ENCODE measurements at places on chromosomes 5 and 9. TPM values are rescaled to one million over a fixed set of nuclear protein-coding genes. Genes with fewer than 3 reads are reported as not detected.

Gene PCDHB16
- 1.8 TPM for total RNA-seq

Gene SLC34A3
- not detected for total RNA-seq

Gene UIMC1
- total RNA-seq: 79.3 TPM

Gene GPR21
- not detected for total RNA-seq

Gene LCN6
- not detected for total RNA-seq

DNA sequence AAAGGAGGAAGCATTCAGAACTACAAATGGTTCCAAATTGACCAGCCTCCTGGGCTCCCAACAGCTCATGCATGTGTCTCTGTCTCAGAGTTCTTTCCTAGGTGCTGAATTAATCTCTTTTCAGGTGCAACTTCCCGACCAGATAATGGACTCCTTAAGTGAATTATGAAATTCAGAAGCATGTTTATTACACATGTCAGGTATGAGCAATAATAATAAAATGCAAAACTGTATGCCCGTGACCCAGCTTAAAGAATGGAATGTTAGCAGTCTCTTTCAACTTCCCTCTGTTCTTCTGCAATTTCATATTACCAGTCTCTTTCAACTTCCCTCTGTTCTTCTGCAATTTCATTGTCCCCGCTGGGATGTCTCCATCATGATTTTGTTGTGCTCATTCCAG is 60.4 kb downstream of the FBXL7 start:
- no peak overlapping the region for H3K27ac ChIP-seq
- peaks cover 6% of the 10 kb centered on the region for H3K4me1 ChIP-seq
- no peak for DNase-seq
- no peak overlapping the region for H3K4me3 ChIP-seq
- H3K27me3 ChIP-seq: no peaks in the 10 kb centered on the region

- no peaks in the 10 kb centered on the region for H3K27me3 ChIP-seq
- no peak overlapping the region for H3K27ac ChIP-seq
- H3K36me3 ChIP-seq: peaks cover 74% of the 10 kb centered on the region
- DNase-seq: peak; percentile 68
Observed at GRCh38 chr5:7876867-7877266, 7.9 kb downstream of the MTRR start.

GRCh38 chr9:91572811-91573210 is 149.2 kb upstream of the NFIL3 start:
- no peak for DNase-seq
- H3K4me1 ChIP-seq: peaks cover 13% of the 10 kb centered on the region
- no peaks in the 10 kb centered on the region for H3K36me3 ChIP-seq
- no peaks in the 10 kb centered on the region for H3K27me3 ChIP-seq
- H3K4me3 ChIP-seq: no peak overlapping the region

- no peaks in the 10 kb centered on the region for H3K4me1 ChIP-seq
- H3K4me3 ChIP-seq: no peak overlapping the region
- no peak for DNase-seq
- H3K27me3 ChIP-seq: no peaks in the 10 kb centered on the region
- H3K27ac ChIP-seq: no peak overlapping the region
- no peaks in the 10 kb centered on the region for H3K36me3 ChIP-seq
Observed at GRCh38 chr9:16595227-16595626, 275.2 kb downstream of the BNC2 start.

- no peak for DNase-seq
- no peak overlapping the region for H3K27ac ChIP-seq
- H3K4me3 ChIP-seq: no peak overlapping the region
- no peaks in the 10 kb centered on the region for H3K36me3 ChIP-seq
- H3K27me3 ChIP-seq: peaks cover 90% of the 10 kb centered on the region
Observed at GRCh38 chr5:154477382-154478223, 424 bp downstream of the HAND1 start.

DNA sequence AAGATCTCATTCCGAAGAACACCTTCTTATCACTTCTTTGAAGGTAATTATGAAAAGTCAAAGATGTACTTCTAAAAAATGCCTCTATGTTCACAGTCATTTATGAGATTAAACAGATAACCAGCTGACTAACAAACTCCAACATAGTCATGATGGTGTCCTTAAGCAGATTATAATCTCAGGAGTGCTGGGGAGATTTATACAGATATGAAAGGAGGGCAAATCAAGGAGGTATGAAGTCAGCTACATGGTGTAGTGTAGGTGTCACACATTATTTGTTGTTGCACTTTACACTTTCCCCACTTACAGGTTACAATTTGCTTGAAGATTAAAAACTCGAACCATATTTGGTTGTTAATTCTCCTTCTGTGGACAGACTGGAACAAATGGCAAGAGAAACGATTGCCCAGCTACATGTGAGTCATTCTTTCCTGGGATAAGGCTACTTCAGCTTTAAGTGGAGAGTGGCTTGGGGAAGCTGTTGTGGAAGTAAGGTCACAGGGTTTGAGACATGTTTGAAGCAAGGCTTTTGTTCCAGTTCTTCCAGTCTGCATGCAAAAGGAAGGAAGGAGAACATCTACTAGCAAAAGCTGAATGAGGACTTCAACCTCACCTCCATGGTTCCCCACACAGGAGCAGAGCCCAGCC is 320.1 kb downstream of the ADGRV1 start:
- no peak overlapping the region for H3K4me3 ChIP-seq
- no peaks in the 10 kb centered on the region for H3K27me3 ChIP-seq
- H3K4me1 ChIP-seq: peaks cover 6% of the 10 kb centered on the region
- no peak overlapping the region for H3K27ac ChIP-seq

DNA sequence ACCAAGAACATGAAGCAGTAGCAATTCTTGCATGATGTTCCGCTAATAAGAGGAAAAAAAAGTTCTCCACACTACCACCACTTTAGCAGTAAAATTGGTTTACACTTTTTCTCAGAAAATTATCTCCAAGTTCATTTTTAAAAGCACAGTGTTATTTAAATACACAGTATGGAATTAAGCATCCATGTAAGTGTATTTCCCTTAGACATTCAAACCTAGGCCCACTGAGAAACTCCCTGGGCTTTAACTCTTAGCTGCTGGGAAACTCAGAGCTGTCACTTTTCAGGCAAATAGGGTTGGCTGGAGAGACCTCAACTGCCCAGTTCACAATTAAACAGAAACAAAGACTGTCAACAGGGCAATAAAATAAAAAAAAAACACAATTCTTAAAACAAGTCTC is 2.7 kb downstream of the GNAQ start:
- H3K27me3 ChIP-seq: no peaks in the 10 kb centered on the region
- peak overlapping the region; percentile 39 for H3K27ac ChIP-seq
- no peaks in the 10 kb centered on the region for H3K36me3 ChIP-seq

GRCh38 chr5:157817387-157817702 is 41.6 kb downstream of the CLINT1 start:
- H3K4me1 ChIP-seq: peaks cover 19% of the 10 kb centered on the region
- H3K4me3 ChIP-seq: no peak overlapping the region
- no peaks in the 10 kb centered on the region for H3K27me3 ChIP-seq
- H3K36me3 ChIP-seq: peaks cover 52% of the 10 kb centered on the region
- no peak overlapping the region for H3K27ac ChIP-seq
- no peak for DNase-seq

DNA sequence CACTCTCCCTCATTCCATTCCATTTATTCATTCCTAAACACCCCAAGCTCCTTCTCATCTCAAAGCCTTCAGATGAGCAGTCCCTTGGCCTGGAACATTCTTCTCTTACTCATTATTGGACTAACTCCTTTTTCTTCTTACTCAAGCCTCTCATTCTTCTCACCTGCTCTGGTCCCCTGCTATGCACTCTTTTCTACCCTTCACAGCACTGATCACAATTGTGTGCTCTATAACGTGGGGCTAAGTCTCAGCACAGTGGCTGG is 212.4 kb downstream of the MAPKAP1 start:
- H3K4me3 ChIP-seq: no peak overlapping the region
- no peak for DNase-seq
- peaks cover 6% of the 10 kb centered on the region for H3K36me3 ChIP-seq
- H3K27ac ChIP-seq: no peak overlapping the region
- H3K27me3 ChIP-seq: no peaks in the 10 kb centered on the region

DNA sequence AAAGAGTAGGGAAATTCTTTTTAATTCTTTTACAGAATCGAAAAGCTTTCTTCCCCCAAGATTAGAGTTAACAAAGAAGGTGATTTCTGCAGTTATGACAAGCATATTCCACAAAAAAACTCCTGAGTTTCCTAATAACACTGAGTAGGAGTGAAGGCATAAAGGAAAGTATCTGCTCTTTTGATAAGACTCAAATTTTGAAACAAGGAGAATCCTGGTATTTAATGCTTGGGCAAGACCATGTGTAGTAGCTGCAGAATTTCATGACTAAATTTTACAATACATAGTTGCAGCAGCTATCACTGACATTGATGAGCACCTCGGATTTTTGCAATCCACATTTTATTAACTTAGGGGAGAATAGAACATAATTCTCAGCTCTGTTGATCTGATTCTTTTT is 92.6 kb downstream of the MARCHF3 start:
- H3K27ac ChIP-seq: peak overlapping the region; percentile 46
- DNase-seq: no peak
- no peak overlapping the region for H3K4me3 ChIP-seq
- H3K27me3 ChIP-seq: no peaks in the 10 kb centered on the region
- no peaks in the 10 kb centered on the region for H3K36me3 ChIP-seq
- peaks cover 19% of the 10 kb centered on the region for H3K4me1 ChIP-seq

GRCh38 chr5:91928754-91929521 is 545.8 kb upstream of the ARRDC3 start:
- H3K27ac ChIP-seq: no peak overlapping the region
- H3K4me1 ChIP-seq: no peaks in the 10 kb centered on the region
- H3K36me3 ChIP-seq: no peaks in the 10 kb centered on the region
- H3K4me3 ChIP-seq: no peak overlapping the region
- H3K27me3 ChIP-seq: peaks cover 52% of the 10 kb centered on the region

DNA sequence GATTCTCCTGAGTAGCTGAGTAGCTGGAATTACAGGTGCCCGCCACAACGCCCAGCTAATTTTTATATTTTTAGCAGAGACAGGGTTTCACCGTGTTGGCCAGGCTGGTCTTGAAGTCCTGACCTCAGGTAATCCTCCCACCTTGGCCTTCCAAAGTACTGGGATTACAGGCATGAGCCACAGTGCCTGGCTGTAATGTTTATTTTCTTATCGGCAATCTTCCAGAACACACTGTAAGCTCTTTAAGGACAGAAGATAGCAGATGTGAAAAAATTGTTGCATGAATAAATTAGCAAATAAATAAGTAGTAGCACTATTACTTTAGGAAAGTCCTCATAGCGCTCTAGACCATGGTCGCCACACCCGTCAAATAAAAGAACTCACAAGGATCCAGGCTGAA is 100.5 kb downstream of the ENC1 start:
- no peaks in the 10 kb centered on the region for H3K36me3 ChIP-seq
- DNase-seq: no peak
- no peaks in the 10 kb centered on the region for H3K27me3 ChIP-seq
- peaks cover 21% of the 10 kb centered on the region for H3K4me1 ChIP-seq
- no peak overlapping the region for H3K27ac ChIP-seq

- H3K4me1 ChIP-seq: peaks cover 11% of the 10 kb centered on the region
- H3K4me3 ChIP-seq: no peak overlapping the region
Observed at GRCh38 chr9:76366275-76366674, 28.0 kb downstream of the RFK start.

- peaks cover 18% of the 10 kb centered on the region for H3K4me1 ChIP-seq
- H3K4me3 ChIP-seq: no peak overlapping the region
- no peaks in the 10 kb centered on the region for H3K27me3 ChIP-seq
- peak; percentile 95 for DNase-seq
Observed at GRCh38 chr5:20678814-20679298, 690.9 kb upstream of the CDH18 start.

DNA sequence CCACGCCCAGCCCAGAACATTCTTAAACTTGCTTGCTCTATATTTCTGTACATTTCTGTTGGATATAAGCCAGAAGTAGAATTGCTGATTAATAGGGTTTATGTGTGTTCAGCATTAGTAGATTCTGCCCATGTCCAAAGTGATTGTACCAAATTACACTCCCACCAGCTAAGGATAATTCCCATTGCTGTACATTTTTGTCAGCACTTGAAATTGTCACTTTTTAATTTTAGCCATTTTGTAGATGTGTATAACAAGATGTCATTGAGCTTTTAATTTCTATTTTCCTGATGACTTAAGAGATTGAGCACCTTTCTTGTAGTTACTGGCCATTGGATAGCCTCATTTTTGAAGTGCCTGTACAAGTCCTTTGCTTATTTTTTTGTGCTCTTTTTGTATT is 46.4 kb downstream of the AQP7 start:
- H3K36me3 ChIP-seq: peaks cover 82% of the 10 kb centered on the region
- DNase-seq: no peak
- no peak overlapping the region for H3K27ac ChIP-seq

Measured in MCF 10A (cell line).